ENCODE measurements at places on chromosomes 7 and 10.

DNA sequence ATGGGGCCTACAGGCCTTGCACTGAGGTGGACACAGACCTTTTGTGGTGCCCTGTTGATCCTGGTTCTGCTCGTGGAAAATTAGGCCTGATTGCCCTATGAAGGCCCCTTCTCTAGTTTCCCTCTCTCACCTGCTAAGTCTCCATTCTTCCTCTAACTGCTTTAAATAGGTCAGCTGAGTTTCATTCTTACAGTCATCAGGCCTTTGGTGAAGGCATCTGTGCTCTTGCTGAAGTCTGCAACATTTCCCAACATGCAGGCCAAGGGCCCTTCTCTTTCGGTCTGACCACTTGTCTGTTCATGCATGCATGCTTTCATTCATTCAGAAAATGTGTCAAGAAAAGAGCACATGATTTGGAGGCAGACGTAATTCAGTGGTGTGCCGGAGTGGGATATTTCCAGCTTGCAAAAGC lies 244.0 kb downstream of the BUB3 start:
- no peak for DNase-seq

- DNase-seq, result no peak
These were observed 964.5 kb downstream of the CNTNAP2 start for GRCh38 chr7:147081117-147081516.

GRCh38 chr7:158259671-158260418 lies 327.8 kb downstream of the PTPRN2 start:
- no peak for DNase-seq

GRCh38 chr10:11017570-11018431 lies at the start of gene CELF2:
CELF2 (plus strand) TSS chr10:11017872; CDS start chr10:11018090, 218 bp downstream.
- DNase-seq, result peak; percentile 85

- DNase-seq, result no peak
These were observed 88.4 kb upstream of the PPIF start for GRCh38 chr10:79258894-79259293.

- no peak for DNase-seq
These were observed 50.3 kb upstream of the EGR2 start for GRCh38 chr10:62866451-62866850.

DNA sequence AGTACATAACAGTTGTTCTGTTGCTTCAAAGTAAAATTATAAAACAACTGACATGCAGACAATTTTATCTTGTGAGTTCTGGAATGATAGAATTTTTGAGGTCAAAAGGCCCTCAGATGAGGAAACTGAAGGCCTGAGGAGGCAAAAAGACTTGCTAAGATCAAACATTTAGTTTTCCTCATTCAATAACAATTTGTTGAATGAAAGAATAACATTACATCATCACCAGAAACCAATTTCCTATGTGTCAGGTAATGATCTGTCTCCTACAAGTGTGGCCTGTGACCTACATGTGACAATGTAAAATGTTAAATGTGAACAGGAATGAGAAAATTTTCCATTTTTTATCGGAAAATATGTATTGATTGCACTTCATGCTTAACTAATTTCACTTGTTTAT lies 16.6 kb upstream of the ASB4 start:
- no peak for DNase-seq

DNA sequence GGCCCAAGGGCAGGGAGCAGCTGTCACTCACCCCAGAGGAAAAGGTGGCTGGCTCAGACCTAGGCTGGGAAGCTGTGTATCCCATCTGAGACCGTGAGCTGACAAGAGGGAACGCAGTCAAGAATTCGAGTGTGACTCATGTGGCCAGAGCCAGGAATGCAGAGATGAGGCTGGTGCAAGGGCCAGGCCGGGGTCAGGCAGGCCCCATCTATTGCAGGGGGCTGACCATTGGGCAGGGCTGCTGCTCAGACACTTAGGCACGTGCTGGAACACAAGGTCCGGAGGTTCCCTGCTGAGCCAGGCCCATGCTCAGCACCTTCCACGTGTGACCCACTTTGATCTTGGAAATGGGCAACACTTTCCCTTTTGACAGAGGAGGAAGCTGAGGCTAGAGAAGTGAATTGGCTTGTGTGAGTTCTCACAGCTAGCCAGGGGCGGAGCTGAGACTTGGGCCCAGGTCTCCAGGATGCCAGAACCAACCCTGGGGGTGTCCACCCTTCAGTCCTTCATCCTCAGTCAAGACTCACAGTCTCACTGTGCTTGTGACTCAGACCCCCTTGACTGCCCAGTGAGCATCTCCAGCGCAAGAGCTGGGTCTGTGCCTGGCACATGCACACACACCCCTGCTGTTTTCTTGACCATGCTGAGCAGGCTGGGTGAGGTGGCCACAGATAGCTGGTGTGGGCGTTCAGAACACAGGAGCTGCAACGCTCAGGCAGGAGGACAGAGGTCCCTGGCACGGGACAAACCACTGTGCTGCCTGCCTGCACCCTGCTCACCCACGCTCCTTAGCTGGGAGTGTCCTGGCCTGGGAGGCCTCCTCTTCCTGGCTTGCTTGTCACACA lies 47.6 kb upstream of the PPIF start:
- no peak for DNase-seq

DNA sequence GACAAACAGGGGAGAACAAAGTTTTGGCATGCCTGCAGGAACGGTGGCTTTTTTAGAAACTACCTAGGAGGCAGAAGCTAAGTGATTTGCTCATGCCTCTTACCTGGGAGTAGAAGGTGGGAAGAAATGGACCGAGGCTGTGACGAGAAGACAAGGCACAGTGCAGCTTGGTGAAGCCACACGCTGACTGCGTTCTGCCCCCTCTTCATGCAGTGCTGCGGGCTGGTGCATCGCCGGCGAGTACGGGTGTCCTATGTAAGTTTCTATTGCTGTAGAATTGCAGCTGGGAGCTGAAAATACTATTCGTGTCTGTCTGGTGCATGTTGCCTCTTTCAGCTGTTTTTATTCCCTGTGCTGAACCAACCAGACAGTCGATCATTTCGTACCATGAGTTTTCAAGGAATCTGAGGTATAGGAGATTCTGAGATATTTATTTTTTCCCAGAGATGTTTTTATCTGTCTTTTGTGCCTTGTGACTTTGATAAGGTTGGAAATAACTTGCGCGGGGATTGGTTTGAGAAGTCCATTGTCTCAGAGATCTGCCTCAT lies 120.9 kb downstream of the CACNB2 start:
- DNase-seq, result no peak

DNA sequence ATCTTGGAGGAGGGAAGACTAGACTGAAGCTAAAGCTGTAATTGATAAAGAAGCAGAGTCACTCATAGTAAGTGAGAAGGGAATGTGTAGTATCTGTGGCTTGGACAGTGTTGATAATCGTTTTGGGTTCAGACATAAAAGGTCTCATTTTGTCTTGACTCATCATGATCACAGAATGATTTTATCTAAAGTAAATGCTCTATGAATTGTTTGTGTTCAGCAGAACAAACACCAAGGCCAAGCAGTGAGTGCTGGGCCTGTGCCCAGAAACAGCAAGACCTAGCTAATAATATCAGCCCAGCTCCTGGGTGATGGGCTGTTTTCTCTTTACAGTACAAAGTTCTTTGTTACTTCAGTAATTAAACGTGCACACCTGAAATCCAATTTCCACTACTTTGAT lies 26.7 kb upstream of the CD36 start:
- DNase-seq, result peak; percentile 50

DNA sequence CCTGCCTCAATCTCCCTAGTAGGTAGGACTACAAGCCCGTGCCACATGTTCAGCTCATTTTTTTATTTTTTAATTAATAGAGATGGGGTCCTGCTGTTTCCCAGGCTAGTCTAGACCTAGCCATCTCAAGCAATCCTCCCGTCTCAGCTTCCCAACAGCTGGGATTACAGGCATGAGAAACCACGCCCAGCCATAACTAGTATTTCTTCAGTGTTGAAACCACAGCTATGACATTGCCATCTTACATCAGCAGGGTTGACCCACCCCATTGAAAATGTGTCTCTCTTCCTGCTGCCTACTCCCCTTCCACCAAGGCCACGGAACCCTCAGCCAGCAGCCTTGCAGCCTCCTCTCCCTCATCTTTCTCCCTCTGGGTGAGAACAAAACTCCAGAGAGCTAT lies 62.1 kb upstream of the ZNF746 start:
- DNase-seq, result no peak

GRCh38 chr10:3782451-3783315 lies 2.3 kb downstream of the KLF6 start:
- peak; percentile 53 for DNase-seq

DNA sequence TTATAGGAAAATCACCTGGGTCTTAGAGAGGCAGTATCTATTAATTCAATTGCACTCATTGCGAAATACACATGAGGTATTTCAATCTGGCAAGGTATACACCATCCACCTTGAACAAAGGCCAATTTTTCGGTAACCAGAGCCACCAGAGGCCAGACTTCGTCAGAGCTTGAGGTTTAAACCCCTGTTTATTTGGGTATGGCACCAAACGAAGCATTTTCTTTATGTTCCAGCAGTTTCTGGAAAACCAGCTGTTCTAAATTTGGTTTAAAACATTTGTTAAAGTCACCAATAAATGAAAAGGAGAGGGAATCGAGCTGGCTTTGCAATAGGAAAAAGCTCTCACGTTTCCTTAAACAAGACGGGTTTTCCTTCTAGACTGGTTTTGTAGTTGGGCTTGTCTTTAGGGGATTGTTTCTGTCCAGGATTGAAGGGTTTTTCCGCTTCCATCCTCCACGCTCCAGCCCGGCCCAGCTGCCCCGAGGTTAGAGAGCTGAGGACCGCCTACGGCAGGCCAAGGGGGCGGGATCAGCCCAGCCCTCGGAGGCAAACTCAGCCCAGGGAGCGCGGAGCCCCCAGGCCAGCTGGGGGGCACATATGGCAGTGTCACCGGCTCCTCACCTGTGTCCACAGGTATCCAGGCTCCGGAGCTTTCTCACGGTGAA lies 539.4 kb upstream of the MGMT start:
- DNase-seq, result no peak

DNA sequence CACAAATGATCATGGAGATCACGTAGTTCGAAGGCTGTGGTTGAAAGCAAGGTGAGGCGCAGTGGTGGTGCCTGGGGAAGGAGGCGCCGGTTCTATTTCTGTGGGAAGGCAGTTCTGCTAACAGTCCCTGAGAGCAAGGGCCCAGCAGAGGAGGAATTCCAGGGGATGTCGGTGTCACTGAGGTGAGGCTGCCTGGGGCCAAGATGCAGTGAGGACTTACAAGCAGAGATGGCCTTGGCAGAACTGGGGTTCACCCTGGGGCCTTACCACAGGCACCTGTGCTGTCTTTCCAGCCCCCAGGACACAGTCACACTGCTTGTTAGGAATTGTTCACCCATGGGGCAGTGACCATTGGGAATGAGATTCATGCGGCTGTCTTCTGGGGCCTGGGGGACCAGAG lies 26.7 kb downstream of the GBX1 start:
- DNase-seq, result no peak

GRCh38 chr10:50600831-50601477 lies 22.8 kb downstream of the SGMS1 start:
- DNase-seq, result no peak

DNA sequence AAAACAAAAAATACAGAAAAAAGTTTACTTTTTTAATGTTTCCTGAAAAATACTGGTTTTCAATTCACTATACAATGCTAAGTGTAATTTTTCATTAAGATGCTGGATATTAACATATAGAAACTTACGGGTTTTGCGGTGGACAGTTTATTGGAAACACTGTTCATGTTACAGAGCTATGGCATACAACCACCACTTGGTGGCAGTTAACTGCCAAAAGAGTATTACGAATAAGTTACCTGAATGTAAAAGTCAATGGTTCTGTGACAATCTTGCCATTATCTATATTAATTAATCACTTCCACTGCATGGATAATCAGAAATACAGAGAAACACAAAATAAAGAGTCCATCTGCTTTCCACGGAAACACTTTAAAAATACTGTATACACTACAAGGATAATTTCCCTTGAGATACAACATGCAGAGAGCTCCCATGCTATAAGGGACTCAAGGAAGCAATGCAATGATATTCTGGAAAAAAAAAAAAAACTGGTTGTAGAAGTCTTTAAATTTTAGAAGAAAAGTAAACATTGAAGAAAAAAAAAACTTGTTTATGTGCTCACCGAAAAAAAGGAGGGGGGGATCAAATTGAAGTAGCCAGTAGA lies 97.0 kb downstream of the TPK1 start:
- no peak for DNase-seq

GRCh38 chr7:77239471-77239870 lies 39.9 kb upstream of the FGL2 start:
- no peak for DNase-seq

GRCh38 chr10:61975391-61975932 lies 74.0 kb downstream of the ARID5B start:
- no peak for DNase-seq

DNA sequence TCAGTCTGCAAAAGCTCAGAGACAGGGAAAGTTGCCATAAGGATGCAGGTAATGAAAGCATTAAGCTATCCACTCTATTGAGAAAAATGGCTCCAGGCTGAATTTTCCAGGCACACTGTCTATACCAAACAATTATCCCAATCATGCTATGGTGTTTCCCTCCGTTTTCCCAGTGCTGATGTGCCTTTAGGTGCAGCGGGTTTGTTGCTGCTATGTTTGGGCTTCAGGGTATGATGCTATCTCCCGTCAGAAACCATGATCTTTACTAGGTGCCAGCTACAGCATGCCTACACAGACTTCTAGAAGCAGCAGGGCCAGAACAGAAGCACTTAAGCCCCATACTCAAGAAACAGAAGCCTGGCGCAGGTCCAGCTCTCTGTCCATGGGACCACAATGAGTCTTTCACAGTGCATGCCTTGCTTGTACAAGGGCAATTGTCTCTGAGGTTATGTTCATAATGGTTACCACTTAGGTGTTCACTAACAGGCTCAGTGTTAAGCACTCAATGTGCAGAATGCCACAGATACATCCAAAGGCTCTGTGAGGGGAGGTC lies 19.4 kb downstream of the STEAP1B start:
- no peak for DNase-seq

DNA sequence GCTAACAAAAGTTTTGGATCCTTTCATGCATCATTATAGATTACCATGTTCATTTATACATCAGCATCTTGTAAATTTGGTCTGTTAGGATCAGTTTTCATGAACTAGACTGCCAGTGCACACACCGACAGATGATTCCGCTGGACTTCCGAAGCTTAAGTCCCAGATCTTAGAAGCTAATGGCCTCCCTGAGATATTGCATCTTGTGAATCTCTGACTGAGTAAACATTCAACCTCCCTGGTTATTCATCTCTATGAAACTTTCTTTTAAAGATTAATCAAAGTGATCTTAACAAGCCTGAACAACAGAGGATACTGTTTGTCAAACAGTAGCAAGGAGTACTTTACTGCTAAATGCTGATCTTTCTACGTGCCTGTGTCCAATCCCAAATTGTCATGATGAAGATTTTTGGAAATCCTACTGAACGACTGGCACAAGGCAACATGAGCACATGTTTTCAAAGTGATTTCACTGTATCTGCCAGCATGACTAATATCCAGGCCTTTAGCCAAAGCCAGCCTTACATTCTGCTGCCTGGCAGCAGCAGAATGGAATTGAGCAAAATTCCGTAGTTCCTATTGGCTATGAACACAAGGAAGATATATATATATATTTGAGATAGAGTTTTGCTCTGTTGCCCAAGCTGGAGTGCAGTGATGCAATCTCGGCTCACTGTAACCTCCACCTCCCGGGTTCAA lies 91.3 kb upstream of the ANK3 start:
- DNase-seq, result no peak

GRCh38 chr10:112490545-112490944 lies 43.5 kb downstream of the VTI1A start:
- DNase-seq, result peak; percentile 70
